GM03348 (cell line): ENCODE measurements at places on chromosomes 16 and 17.

GRCh38 chr17:57602896-57603295, 142.2 kb downstream of the CCDC182 start:
- DNase-seq = no peak

GRCh38 chr16:59567496-59567895, 833.4 kb upstream of the GOT2 start:
- no peak for DNase-seq

- DNase-seq = peak; percentile 45
Observed at GRCh38 chr17:80191865-80192661, 22.2 kb downstream of the CARD14 start.

DNA sequence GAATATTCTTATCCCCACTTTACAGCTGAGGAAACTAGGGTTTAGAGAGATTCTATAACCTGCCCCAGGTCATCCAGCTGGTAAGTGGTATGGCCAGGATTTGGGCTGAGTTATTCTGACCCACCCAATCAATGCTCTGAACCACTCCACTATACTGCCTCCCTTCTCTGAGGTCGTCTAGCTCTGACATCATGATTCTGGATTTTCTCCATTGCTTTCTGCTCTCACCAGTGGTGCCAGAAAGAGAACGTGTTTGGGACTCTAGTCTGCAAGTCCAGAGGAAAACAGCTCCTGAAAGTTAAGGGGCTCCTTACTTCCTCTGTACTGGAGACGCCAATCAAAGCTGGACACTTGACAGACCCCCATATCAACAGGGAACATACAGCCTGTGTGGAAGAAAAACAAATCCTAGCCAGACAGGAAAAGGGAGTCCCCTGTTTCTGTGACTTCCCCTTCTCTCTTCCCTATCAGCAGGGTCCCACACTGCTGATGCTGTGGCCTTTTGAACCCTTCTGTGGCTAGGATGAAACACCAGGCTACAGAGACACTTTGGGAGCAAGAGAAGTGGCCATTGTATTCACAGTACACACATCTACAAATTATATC, 6.0 kb upstream of the EZH1 start:
- DNase-seq = no peak

DNA sequence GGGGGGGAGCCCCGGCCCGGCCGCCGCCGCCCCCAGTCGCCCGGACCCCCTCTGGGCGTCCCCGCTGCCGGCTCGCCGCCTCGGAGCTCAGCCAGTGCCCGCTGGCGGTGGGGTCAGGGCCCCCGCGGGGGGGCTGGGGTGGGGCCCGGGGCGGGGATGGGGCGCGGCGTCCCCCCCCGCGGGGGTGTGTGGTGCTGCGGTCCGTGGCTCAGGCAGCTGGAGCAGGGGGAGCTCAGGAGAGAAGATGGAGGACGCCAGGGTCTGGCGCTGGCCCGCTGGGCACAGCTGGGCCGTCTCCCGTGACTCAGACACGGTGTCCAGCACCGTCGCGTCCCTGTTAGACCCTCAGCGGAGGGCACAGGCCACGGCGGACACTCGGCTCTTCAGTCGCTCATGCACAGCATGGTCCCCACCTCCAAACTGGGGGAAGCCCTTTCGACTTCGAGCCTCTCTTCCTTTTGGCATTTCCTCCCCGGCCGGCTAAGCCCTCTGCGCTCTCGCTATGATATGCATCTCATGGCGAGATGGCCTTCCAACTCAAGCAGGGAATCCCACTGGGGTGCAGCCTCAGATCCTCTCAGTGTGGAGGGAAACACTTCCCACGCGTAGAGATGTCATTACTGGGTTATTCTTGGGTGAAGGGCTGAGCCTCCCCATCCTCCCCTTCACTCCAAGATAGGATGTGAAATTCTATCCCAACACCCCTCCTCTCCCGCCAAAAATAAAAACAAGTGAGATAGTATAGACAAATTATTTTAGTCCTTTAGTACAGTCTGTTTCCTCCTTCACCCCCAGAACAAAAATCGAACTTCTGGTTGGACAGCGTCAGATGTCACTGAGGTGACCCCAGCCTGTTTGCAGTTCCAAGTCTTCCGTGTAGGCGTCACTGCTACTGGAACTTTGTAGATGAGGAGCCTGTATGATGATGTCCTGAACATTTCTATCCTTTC, 522 bp upstream of the VEZF1 start:
- DNase-seq = peak; percentile 94

- DNase-seq = no peak
Observed at GRCh38 chr16:16985707-16986106, 485.1 kb downstream of the XYLT1 start.

DNA sequence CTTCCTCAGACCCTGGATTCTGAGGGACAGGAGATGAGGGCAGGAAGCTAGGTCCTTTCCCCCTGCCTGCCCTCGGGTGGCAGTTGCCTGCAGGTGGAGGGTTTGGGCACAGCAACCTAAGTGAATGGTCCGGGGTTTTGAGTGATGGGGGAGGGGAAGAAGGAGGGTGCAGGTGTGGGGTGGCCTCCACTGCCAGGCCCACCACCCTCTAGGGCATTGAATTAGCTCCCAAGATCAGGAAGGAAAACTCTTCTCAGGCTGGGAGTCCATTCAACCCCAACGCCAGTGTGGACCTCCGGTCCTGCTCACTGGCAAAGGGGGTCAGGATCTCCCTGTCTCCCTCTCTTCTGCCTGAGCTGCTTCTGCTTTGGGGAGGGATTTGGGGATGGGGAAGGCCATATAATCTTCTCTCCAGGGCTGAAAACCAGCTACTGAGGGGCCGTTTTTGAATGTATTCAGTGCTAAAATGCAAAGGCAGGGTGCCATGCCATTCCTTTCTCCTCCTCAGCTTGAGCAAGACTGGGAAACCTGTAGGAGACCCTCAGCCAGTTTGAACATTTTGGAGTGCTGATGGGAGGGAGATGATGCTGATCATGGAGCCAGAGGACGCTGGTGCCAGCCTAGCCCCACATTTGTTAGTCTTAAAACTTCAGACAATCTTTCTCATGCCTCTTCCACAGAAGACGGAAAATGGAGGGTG, 18.8 kb downstream of the GRB7 start:
- no peak for DNase-seq

- no peak for DNase-seq
Observed at GRCh38 chr17:63282455-63282854, 163.7 kb downstream of the CYB561 start.

GRCh38 chr16:21033704-21034103, 116.9 kb downstream of the DNAH3 start:
- DNase-seq = no peak

GRCh38 chr17:74192950-74193781, 10.3 kb upstream of the RPL38 start:
- DNase-seq = no peak

DNA sequence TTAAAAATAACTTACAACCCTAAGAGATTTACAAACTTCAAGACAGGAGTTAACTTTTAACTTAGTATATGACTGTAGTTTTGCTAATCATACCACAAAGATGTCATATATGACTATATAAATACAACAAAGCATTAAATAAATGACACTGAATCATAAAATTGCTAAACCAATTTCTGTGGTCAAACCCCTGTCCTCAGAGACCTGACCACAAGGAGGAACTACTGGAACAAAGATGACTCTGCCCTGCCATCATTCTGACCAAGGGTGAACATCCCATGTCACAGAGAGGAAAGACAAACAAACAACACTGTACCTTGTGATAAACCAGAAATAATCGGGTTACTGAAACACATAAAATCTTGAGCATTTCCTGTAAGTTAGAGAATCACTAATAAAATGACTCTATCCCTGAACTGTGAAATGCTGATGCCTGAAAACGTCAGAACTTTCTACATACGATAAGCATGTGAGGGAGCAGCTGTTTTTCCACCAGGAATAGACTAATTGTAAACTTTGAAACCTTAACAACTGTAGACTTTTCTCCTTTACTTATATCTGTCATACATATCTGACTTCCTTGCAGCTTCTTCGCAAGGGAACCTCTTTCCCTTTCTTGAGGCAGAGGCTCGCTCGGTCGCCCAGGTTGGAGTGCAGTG, 47.9 kb downstream of the WDR59 start:
- DNase-seq = peak; percentile 41

GRCh38 chr16:22052980-22053379, 39.4 kb upstream of the VWA3A start:
- no peak for DNase-seq

DNA sequence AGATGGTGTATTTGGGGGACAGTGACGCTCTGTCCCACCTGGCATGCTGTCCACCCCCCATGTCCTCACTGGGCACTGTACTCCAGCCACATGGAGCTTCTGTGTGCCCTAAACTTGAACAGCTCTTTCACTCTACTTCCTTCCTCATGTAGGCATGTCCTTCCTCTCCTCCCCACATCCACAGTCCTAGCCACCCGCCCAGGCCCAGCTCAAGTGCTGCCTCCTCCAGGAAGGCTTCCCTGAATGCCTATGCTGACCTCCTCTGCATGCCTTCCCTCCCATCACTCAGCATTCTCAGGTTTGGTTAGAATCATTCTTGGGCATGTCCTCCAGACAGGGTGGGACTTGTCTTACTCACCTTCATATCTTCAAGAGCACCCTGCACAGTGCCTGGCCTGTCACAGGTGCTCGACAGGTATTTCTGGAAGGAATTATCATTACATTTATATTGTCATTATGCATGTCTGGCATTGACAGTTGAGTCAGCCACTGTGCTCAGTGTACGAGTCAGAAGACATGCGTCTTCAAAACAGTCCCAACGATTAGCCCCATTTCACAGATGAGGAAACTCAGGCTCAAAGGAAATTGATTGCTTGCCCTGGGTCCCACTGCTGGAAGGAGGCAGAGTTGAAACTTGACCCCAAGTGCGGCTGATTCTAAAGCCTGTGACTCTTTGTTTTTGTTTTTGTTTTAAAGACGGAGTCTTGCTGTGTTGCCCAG, 42.1 kb upstream of the TOB1 start:
- DNase-seq = no peak

- DNase-seq = no peak
Observed at GRCh38 chr17:34068571-34068970, 186.5 kb upstream of the CCL2 start.

DNA sequence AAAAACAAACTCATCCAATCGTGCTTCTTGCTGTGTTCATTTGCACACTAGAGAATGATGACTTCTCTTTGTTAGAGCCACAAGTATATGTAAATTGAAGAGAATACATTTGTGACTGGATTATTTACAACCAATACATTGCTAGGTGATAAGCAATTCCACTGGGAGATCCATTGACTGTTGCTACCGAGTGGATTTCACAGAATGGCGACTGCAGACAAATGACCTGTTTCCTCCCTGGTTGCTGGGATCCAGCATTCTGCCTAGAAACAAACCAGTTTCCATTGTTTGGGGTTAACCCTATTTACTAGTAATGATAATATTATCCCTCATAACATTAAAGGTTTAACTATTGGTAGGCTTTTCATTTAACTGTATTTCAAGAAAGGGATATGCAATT, 36.9 kb upstream of the CPHXL start:
- no peak for DNase-seq

DNA sequence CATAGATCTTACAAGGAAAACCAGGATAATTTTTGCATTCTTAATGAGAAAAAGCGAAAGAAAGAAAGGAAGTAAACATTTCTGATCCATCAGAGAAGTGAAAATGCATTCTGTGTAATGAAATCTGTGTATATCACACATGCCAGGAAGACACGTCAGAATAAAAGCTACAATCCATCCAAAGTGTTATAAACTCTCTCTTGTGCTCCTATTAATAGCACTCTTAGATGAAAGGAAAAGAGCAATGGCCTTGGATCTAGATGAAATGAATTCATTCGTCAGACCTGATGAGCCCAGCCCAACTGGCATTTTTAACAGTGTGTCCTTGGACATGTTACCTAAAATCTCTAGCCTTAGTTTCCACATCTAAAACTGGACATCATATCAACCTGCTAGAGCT, 885.5 kb downstream of the CDH11 start:
- no peak for DNase-seq

DNA sequence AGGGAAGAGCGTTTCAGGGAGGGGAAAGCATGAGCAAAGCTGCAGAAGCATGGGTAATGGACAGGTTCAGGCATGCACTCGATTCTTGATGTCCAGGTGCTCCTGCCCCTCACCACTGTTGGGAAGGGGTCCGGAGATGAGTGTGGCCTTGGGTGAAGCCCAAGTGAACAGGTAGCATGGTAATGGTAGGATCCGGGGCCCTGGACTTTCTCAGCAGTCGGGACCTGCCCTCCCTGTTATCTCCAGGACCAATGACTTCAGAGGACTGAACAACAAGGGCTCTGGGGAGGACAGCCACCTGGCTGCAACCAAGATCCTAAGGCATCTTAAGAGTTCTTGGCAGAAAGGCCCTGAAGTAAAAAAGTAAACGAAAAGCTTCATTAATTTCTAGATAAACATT, 306.8 kb downstream of the CPPED1 start:
- DNase-seq = no peak

DNA sequence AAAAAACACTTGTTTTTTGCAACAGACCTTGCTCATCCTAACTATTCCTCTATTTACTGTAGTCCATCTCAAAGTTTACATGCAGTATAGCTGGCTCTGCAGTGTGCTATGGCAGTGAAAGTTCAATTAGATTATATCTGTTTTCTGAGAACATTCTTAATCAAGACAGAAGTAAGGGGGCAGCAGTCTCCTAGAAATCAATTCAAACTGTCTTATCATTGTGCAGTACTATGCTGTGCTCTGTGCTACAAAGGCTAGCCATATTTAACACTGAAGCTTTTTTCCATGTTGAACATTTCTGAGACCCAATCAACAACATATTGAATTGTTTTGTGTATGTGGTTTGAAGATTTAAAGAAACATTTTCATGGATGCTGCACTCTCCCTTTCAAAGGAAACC, 11.4 kb downstream of the NETO2 start:
- DNase-seq = no peak

DNA sequence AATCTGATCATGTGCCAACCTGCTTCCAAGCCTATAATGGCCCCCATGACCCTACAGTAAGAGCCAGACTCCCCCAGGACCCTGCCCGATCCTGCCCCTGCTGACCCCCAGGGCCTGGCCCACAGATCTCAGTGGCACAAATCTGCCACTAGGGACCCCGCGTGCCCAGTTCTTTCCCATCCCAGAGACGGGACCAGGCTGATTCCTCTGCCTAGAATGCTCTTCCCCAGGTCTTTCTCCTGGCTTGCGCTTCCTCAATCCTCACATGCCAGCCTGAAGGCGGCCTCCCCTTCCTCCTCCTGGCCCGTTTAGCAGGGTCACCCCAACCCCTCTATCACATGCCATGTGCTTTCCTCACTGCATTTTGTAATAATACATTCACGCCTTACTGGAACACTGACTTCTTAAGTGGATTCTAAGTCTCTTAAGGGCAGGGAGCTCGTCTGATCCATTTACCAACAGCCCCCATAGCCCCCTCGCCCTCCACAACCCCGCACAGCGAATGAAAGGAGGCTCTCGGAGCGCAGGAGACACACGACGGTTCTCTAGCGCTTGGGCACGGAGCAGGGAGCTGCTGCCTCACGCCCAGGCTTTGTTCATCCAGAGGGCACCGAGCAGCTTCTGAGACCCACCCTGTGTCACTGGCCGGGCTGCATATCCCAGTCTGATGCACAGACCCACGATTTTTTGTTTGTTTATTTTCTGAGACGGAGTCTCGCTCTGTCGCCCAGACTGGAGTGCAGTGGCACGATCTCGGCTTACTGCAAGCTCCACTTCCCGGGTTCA, 1.2 kb downstream of the TRIM65 start:
- DNase-seq = peak; percentile 61

- no peak for DNase-seq
Observed at GRCh38 chr17:10233161-10233560, 34.8 kb upstream of the GAS7 start.
